ENCODE measurements at places on chromosomes 5 and 9. TPM values are rescaled to one million over a fixed set of nuclear protein-coding genes. Genes with fewer than 3 reads are reported as not detected.
A peak's percentile ranks its signal among the peaks of the same experiment; 100 is the strongest.

GDA gene
- total RNA-seq, result not detected

MTAP gene
- total RNA-seq, result 26.7 TPM

ANGPTL2 gene
- 9.0 TPM for total RNA-seq

CDO1 gene
- 0.89 TPM for total RNA-seq

- peak; percentile 74 for DNase-seq
Measured at GRCh38 chr5:33725806-33726205, 166.0 kb downstream of the ADAMTS12 start.

GRCh38 chr9:93962017-93962416 lies 6.9 kb upstream of the BARX1 start:
- DNase-seq, result peak; percentile 39

DNA sequence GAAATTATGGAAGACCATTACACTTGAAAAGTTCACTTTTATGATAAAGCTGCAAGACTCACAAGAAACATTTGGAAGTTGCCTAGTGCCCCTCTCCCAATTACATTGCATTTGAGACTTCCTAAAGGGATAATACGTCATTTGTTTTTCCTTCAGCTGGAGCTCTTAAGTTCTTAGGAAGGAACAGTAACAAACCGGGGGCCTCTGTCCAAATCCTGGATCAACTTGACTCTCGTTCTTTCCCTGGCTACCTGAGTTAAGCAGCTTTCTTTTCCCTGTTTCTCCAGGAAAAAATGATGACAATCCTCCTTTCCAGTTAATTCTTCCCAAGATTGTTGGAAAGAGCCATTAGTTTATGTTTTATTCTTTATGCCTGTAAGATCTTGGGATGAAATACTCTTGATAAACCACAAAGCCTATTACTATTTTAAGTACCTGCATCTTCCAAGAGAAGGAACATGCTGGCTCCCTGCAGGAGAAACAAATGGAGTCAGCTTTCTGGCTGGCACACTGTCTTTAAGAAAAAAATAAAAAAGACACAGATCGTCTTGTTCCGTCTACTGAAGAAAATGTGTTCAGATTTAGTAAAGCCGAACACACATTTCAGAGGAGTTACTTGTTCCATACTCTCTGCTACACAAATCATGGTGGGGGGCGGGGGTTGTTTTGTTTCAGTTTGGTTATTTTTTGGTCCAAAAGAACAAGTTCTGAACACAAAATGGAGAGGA lies 297.9 kb downstream of the EFNA5 start:
- DNase-seq, result no peak

- no peak for DNase-seq
Measured at GRCh38 chr9:110131499-110131898, 76.5 kb downstream of the C9orf152 start.

DNA sequence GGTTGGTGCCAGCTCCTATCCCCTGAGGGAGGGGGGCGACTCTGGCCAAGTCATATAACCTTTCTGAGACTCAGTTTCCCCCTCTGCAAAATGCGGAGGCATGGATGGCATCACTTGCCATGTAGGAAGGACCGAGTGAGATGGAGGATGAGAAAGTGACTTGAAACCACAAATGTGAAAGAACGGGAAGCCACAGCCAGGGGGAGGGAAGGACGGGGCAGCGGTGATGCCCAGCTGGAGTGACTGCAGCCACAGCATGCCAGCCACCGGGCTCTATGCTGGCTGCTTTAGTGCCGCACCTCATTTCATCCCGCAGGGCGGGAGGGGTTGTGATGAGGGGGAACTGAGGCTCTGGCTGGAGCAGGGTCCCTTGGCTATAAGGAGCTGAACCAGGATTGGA lies 74.5 kb downstream of the HMCN2 start:
- DNase-seq, result peak; percentile 24

DNA sequence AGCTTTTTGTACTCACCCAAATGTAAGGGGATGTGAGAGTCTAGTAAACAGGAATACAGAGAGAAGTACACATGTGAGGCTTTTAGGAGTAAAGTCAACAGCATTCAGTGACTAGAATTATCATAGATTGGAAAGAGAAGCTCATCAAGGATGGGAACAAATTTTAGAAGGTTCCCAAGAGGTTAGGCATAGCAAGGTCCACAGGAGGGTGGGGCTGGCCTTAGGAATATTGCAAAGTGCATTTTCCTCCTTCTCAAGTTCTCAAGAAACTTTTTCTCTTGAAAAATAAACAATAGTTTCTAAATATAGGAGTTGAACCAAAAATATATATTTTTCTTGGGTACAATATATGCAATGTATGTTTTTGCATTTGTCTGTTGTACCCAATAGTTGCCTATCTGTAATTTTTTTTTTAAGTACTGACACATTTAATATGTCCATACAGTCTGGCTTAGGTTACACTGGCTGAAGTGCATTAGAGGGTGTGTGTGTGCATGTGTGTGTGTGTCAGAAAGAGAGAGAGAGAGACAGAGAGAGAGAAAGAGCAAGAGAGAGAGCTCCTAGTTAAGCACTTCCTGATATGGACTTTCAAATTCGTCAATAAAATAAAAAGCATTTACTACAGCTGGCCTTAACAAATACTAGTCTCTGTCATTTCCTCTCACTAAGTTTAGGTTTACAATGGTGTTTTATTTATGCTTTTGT lies 62.2 kb downstream of the SNX18 start:
- no peak for DNase-seq

DNA sequence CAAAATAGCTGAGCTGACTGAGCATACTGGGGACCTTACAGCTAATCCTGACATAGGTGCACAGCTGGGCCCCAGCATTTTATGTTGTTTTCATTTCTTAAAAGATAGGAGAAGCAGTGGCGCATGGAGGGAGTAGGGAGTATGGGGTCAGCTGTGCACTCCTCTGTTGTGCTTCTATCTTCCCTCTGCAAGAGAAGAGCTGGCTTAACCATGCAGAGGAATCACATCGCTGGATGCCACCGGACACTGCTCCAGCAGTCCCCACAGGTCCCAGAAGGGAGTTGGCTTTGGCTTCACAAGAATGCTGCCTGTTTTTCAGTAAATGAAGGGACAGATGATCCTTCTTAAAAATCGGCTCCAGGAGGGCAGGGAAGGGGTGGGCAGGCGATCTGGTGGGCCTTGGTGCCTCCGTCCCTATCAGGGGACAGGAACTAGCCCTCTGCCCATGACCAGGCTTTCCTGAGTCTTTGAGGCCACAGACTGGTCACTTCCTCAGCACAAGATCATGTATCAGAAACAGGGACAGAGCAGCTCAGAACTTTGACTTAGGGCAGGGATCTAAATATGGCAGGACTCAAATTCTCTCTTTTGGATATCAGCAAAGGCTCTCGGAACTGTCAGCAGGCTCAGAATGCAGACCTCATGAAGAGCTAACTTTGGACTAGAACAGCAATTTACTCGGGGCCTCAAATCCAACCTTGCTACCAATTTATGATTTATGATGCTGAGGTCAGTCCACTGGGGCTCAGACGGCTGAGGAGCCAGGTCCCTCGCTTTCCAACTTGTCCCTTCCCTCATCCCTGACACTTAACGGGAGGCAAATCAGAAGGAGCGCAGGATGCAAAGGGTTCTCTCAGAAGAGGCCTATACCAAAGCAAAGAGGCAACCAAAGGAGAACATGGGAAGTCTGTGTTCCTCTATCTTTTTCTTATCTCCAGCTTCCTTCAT lies 47.2 kb downstream of the MARCHF3 start:
- DNase-seq, result no peak

- peak; percentile 79 for DNase-seq
Measured at GRCh38 chr9:124040186-124040931, 28.8 kb downstream of the LHX2 start.

DNA sequence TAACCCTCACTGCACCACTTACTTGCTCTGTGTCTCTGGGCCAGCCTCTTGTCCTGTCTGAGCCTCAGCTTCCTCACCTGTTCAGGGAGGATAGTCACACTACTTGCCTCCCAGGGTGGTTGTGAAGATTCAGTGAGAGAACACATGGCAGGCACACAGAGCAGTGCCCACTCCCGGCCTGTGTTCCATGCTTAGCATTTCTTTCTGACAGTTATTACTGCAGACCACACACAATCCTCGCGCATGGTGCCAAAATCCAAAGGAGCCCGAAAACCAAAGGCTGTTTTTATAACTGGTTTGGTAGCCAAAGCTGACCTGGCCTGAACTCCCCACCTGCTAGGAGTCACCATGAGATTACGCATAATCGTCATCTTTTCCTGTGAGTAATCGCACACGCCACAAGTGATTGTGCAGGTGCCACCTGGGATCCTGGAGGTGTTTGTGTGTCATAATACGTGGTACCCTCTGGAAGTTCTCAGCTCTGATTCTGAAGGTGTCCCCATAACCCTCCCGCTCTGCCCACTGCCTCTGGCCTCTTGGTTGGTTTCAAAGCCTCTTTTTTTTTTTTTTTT lies 84.6 kb upstream of the FBXW11 start:
- no peak for DNase-seq

DNA sequence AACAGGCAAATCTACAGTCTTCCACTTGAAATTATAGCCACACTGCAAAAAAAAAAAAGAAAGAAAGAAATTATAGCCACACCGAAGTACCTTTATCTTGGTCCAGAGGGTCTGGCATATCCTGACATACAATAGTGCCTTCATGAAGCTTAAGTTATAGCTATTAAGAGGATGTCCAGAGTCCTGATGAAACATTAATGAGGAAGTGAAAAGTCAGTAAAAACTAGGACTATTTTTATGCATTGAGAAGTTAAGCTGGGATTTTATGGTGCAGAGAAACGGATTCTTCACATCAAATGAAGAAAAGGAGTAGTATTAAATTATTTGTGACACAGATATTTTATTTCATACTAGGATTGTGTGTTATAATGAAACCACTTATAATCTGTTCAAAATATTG lies 123.9 kb downstream of the SV2C start:
- no peak for DNase-seq

DNA sequence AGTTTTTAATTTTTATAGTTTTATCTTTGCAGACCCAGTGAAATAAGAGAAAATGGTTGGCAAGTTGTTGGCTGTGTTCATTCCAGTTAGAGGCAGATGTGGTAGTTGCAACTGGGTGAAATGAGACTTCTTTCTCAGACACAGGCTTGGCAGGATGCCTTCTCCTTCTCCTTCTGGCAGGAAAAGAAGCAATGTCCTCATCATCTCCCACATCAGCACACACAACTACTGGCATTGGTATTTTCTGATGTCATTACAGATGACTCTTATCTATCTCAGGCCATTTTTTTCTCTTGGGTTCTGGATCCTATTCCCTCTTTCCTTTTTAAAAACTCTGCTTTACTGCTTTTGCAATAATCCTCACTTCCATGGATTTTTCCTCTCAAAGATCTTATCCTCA lies 103.3 kb upstream of the EDIL3 start:
- peak; percentile 47 for DNase-seq

DNA sequence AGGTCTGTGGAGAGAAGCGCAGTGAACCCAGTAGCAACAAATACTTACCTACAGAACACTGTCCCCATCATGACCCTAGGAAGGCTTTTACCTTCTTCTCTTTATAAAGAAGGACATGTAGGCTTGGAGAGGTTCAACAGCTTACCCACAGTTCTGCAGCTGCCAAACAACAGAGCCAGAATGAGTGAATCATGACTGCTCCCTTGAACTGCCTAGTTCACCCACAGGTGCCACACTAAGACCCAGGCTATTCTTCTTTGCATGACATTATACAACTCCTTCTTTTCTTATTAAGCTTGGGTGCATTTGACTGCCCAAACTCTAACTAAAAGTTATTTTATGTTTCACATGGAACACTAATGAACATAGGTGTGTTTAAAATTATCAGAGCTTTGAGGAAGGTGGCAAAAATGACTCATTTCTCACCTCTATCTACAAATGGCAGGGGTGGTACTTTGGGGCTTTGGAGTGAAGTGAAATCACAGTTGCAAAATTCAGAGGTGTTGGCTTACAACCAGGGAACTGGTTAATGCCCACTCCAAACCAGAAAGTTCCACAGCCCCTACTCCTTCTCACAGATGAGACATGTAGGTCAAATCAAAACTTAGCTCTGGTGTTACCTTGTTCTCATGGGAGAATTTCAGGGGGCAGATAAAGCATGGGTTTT lies 201.6 kb downstream of the SEMA6A start:
- DNase-seq, result no peak

GRCh38 chr9:136673088-136673974 lies 10.6 kb downstream of the EGFL7 start:
- no peak for DNase-seq

DNA sequence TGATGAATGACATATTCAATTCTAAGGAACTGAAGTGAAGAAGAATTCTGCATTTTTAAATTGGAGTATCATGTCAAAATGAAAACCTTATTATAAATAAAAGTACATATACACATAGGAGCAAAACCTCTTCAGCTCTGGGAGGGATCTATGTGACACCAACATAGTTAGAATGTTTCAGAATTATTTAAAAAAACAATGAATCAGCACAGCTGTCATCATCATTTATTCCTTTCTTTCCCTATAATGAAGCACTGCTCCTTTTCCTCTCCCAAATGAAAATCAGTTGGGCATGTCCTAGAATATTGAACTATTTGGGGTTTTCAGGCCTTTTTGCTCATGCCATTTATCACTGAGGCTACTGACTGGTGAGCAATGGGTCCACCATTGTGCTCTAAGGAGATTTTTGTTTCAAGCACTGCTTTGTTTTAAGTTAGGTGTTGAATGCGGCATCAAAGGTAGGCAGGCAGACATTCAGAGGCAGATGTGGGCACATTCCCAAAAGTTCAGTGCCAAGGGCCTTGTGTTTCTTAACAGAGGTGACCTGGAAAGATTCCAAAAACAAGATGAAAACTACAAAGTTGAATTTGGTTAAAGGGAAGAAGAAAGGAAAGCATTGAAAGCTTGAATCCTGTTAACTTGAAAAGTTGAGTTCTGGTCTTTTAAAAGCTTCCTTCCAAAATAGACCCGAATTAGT lies 126.4 kb upstream of the ADAMTSL1 start:
- peak; percentile 18 for DNase-seq

DNA sequence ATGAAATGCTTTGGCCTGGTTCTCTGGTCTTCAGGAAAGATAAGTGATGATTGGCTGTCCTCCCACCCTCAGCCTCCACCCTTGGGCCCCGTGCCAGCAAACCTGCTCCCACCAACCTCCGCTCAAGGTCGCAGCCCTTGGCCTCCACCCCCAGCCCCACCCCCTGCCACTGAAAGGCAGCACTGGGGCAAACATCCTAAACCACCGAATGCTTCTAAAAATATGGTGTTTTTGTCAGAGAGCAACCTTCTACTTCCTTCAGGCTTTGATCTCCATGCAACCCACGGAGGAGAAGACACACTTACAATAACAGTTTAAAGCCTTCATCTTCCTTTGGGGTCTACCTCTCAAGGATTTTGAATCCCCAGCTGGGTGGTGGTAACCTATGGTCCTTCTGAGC lies 24.0 kb upstream of the TCF7 start:
- no peak for DNase-seq

GRCh38 chr9:109497226-109498153 lies 617 bp downstream of the PTPN3 start:
- peak; percentile 54 for DNase-seq

DNA sequence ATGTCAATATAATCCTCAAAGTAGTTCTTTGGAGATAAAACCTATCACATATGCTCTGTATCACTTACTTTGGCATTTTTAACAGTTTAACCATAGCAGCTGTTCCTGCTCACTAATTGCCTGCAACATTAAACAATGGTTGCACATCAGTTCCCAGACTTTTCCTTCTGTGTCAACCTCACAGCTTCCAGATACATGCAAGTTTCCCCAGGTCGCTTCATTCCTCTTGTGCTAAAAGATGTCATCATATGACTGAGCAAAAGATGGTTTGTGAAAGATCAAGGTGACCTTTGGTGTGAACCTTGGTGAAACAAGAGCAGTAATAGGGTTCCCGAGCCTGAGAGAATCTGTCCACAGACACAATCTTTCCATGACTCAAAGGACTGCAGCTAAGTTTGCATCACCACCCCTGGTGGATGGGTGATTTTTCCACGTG lies 500.4 kb upstream of the PAPPA start:
- peak; percentile 80 for DNase-seq
